ENCODE measurements at places on chromosomes 6 and 20.

- DNase-seq, result no peak
These were observed 28.1 kb downstream of the NRSN1 start for GRCh38 chr6:24154121-24154520.

GRCh38 chr6:490251-491037 is 98.9 kb downstream of the IRF4 start:
- no peak for DNase-seq

DNA sequence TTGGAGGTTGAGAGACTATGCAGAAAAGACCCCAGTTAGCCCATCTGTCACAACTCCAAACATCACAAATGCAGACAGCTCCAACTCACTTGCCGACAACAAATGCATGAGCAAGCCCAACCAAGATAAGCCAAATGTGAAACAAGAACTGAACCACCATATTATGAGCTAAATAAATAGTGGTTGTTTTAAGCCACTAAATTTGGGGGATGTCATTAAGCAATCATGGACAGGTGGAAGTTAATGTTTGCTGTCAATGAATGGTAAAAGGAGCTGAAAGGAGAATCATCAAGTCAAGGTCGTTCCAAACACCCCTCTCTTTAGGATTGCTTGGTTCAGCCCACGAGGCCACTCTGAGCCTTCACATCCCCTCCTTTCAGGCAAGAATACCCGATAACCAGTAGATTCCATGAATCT is 71.2 kb upstream of the PLCB4 start:
- DNase-seq, result no peak

DNA sequence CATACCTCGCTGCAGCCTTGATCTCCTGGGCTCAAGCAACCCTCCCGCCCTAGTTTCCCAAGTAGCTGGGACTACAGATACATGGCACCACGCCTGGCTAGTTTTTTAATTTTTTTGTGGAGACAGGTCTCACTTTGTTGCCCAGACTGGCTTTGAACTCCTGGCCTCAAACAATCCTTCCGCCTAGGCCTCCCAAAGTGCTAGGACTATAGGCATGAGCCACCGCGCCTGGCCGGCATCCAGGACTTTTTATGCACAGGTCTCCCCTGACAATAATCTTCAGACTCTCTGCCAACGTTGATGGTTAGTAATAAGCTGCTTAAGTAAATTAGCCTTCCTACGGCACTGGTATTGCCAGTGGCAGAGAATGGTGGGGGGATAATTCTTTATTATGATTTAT is 110.5 kb upstream of the MTHFD1L start:
- DNase-seq, result no peak

DNA sequence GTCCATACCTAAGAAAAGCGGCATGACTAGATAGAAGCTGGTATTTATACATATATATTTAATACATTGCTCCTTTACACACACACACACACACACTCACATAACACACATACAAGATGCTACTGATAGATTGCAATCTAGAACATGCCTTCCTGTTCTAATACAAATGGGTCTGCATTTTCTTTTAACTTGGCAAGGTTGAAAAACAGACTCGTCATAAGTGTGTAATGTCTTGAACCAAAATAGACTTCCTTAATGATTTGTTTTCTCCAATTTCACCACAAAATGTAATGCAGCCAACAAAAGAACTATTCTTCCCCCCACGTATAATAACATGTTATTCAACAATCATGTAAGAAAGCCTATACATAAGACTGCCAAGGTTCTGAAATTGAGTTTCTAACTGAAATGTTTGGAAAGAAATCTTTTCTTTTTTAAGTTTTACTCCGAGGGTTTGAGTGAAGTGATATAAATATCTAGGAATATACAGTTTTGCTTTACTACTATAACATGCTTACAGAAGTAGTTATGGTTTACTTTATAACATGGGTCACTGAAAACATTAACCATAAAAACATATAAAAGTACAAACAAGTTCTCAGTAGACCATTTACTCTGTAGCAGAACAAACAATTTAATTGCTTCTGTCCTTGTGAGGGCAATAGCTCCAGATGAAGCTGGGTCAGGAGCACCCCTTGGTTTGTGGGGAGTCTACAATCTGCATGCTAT is 207.5 kb downstream of the FOXC1 start:
- DNase-seq, result no peak
